Brain (organoid and tissue), 16 donors: ENCODE measurements at places on chromosomes 5 and 9.

DNA sequence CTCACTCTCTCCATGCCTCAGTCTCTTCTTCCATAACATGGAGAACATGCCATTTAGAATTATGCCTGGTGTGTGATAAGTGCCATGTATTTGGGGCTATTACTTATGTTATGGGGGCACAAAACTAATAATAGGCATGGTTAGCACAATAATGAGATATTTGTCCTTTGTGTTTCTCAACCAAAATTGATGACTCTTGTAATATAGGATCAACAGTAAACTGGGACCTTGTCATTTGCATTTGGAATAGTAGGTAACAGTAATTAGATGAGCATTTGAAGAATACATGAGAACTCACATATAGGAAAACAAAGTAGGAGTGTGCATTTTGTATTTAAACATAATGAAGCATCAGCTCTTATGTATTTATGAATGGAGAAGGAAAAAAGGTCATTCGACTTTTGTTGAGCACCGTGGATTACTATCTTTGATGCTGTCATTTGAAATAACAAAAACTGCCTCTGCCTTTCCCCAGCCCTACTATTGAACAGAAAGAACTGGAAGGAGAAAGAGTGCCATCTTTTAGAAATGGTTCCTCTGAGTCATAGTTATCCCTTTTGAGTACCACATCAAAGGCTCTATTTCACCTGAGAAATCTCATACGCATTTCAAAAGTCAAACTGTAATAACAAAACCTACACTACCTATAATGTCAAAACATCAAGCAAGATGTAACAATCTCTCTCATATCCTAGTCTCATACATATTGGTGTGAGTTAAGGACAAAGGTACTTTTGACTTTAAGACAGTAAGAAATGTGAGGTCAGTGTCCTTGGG lies 655.2 kb downstream of the PDE4D start:
- DNase-seq = no peak

GRCh38 chr5:166624573-166624972 lies 1666.9 kb upstream of the WWC1 start:
- peak; percentile 6 for DNase-seq

GRCh38 chr9:130421154-130421801 lies 23.5 kb upstream of the ASS1 start:
- DNase-seq = no peak

DNA sequence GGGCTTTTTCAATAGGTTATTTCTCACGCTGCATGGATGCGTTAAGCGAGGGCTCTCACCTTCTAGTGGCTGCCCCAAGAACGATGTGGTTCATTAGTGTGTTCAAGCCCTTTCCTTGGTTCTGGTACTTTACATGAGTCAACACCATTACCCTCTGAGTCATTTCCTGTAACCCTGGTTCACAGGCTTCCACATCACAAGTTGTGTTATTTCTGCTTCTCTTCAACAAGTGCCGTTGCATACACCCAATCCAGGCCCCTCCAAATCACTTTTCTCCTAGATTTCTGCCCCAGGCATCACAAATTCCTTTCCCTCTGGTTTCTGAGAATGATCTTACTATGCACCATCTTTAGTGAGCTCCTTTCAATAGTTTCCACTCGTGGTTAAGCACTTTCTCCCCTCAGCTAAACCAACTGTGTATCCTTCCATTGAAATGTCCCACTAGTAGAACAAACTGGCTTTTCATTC lies 69.5 kb upstream of the RAD23B start:
- no peak for DNase-seq

GRCh38 chr5:3393920-3394597 lies 201.6 kb upstream of the IRX1 start:
- DNase-seq = peak; percentile 46

GRCh38 chr5:141420855-141421488 lies at the start of gene PCDHGA11:
PCDHGA11 (plus strand) TSS chr5:141421051; CDS start chr5:141421228, 177 bp downstream.
- peak; percentile 71 for DNase-seq

DNA sequence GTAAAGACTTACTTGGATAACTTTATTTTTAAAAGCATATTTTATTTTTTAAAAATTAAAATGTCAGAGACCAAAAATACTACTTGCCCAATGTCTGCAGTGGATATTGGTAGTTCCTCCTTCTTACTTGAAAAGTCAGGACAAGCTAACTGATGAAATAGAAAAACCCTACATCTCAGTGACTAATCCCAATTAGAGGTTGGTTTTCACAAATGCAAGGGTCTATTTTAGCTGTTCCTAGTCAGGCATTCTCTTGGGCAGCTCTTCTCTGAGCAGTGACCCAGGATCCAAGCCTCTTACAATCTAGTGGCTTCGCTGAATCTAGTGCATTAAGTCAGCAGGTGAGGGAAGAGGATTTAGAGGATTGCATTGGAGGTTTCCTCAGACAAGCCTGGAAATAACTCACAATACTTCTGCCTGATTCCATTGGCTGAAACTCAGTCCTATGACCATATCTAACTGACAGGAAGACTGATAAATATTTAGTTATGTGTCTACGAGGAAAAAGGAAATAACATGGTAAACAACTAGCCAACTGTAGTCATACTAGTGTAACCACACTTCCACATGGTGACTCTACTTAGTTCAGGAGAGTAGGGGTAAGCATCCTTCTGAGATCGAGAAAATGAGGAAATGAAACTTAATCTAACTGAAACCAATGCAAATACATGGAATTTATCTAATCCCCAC lies 34.2 kb upstream of the MIER3 start:
- no peak for DNase-seq

DNA sequence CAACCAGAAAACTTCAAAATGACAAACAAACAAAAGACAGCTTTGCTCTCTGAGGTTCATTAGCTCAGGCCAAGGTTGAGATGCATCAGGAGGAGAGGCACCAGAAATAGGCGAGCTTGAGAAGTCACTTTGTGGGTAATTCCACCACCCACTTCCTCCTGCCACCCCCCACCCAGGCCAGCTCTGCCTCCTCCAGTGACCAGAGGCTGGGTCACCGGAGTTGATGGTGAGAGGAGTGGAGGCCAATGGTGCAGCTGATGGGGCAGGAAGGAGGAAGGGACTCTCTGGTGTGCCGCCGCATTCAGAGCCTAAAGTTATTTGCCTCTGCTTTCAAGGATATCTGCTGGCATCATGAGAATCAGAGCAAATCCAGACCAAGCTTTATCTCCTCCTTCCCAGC lies 73.8 kb upstream of the ASTN2 start:
- no peak for DNase-seq

DNA sequence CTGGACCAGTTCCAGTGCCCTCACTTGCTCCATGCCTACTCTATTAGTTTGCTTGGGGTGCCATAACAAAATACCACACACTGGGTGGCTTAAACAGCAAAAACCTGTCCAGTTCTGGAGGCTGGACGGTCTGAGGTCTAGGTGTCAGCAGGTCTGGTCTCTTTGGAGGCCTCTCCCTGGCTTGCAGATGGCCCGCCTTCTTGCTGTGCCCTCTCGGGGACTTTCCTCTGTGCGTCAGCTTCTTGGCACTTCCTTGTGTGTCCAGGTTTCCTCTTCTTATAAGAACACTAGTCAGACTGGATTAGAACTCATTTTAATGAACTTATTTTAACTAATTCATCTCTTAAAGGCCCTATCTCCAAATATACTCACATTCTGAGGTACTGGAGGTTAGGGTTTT lies 97.2 kb downstream of the CARTPT start:
- DNase-seq = no peak

- DNase-seq = peak; percentile 54
These were observed 103.1 kb upstream of the CLINT1 start for GRCh38 chr5:157961896-157962590.

DNA sequence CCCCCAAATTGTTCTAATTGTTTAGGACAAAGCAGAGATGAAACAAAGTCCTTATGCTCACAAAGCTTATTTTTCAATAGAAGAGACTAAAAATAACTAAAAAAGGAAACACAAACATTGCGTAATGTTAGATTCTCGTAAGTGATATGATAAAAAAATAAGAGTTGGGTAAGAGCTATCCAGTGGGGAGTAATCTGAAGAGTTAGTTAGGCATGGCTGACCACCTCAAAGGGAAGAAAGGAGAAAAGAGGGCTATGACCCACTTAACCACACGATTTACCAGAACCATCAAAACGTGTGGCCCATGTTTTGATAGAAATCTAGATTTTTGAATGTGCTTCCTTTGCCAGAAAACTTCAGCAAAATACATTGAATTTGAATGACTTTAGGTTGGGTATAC lies 1296.8 kb upstream of the NUDT12 start:
- DNase-seq = no peak

- no peak for DNase-seq
These were observed 78.7 kb downstream of the RFX3 start for GRCh38 chr9:3447143-3447542.

- DNase-seq = peak; percentile 67
These were observed 50.8 kb downstream of the DMRT2 start for GRCh38 chr9:1100945-1101344.

DNA sequence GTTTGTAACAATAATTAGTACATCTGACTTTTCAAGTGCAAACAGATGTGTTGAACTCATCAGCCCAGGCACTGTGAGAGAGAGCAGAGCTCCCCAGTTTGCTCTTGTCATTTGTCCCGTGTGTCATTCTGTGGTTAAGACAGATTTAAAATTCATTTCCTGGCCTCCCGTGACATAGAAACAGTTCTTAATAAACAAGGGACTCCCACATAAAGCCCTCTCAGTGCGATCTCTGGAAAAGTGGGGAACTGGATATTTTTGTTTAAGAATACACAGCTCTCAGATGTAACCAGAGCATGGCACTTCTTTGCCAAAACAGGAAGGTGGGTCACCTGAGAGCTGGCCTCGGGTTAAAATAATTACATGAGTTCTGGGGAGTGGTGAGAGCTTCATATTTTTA lies 58.6 kb downstream of the PRKACG start:
- DNase-seq = no peak

DNA sequence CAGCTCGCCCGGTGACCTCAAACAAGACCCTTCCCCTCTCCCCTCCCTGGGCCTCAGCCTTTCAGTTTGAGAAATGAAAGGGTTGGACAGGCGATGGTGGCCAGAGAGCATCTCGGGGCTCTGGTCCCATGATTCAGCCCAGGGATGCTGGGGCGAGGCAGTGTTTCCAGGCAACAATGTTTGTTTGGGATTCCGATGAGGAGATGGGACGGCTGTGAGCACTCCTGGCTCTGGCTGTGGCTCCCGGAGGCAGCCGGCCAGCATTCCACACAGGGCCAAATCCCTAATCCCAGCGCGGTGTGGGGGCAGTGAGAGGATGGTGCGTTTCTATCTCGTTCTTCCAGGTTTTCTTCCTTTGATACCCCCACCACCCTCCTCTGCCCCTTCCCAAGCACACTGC lies 66.0 kb downstream of the HMCN2 start:
- no peak for DNase-seq

GRCh38 chr9:95793924-95794828 lies 81.3 kb upstream of the ERCC6L2 start:
- DNase-seq = no peak

- no peak for DNase-seq
These were observed 5.9 kb downstream of the DDX31 start for GRCh38 chr9:132663851-132664250.

DNA sequence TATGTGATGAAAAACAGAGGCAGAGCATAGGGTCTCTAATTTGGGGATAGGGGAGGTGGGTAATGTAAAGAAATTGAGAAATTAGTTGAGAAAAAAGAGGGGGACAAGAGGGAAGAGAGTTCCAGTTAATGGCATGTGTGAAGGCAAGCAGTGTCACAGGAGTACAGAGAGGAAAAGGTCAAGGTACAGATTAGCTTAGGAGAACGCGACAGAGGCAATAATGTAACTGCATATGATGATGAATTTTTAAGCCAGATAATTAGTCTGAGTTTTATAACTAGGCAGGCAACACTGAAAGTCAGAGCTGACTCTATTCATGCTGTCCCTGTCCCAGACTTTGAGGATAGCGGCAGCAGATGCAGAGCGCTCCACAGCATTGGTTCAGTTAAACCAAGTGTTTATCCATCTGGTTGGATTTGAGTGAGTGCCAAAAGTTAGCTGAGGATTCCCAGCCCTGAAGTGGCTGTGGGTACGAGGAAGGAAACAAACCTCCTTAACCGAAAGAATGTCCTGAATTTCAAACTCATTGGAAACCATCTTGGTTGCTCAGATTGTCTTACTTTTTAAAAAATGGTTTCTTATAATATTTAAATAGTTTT lies 315.2 kb downstream of the ARHGAP26 start:
- peak; percentile 37 for DNase-seq

- no peak for DNase-seq
These were observed 63.7 kb downstream of the HABP4 start for GRCh38 chr9:96513622-96514021.

DNA sequence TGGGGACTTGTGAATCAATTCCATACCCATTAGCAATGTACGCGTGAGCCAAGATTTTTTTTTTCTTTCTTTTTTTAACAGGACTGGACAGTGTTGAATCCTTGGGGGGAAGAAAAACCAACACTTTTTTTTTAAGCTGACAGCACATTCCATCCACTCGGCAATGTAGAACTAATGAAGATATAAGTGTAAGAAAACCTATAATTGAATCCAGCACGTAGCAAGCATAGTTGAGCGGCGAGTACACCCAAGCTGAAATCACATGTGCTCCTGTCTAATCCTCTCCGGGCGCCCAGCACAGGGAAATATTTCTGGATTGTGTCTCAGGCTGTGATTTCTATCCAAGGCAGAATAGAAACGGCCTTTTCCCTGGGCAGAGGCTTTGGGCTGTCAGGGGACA lies 118.2 kb downstream of the BOD1 start:
- DNase-seq = peak; percentile 89

DNA sequence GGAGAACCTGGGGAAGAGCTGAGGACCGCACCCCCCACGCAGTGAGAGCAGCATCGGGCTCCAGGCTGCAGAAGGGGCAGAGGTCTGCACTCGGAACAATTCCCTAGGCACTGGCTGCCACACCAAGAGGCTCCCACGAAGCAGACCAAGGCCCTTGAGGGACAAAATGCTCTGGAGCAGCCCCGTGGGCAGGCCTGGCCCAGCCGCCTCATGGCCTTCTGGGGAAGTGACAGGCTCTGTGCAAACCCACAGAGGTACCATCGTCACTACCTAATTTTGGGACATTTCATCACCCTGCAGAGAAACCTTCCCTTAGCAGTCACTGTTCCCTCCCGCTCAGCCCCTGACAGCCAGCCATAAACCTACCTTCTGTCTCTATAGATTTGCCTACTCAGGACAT lies 15.9 kb downstream of the FBXW5 start:
- no peak for DNase-seq

GRCh38 chr9:5988265-5988664 lies 27.2 kb downstream of the RANBP6 start:
- DNase-seq = no peak

- DNase-seq = no peak
These were observed 55.3 kb downstream of the BARX1 start for GRCh38 chr9:93899609-93900435.

DNA sequence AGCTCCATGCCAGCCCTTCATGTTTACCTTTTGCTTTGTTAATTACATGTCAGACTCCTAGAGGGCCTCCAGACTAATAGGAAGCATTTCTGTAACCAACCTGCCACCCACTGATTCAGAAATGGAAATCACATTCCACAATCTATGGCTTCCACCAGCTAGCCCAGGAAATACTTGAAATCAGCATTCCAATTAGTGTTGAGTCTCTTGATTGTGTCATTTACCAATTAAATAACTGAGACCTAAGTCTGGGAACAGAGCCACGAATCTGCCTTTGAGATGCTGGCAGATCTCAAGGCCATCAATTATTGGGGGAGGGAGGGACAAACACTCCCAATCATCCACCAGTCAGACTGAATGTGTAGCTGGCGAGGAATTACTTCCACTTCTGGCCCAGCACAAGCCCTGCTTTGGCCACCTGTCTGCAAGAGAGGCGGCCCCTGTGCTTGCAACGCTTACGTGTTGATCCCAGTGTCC lies 27.4 kb upstream of the SAP30L start:
- DNase-seq = peak; percentile 47
